ENCODE measurements at places on chromosomes 12 and 14. TPM values are rescaled to one million over a fixed set of nuclear protein-coding genes. Genes with fewer than 3 reads are reported as not detected.

The ESPL1 gene
- 0.55 TPM for total RNA-seq

The SLC4A8 gene
- 0.69 TPM for total RNA-seq

The HELB gene
- 69.0 TPM for total RNA-seq

The GSG1 gene
- total RNA-seq: not detected

The LRRIQ1 gene
- total RNA-seq: not detected

The GLIPR1L1 gene
- not detected for total RNA-seq

The PRR13 gene
- total RNA-seq: 242 TPM

The SRP54 gene
- 62.7 TPM for total RNA-seq

The PAX9 gene
- not detected for total RNA-seq

The PRR4 gene
- total RNA-seq: 0.87 TPM

The RIMKLB gene
- 27.3 TPM for total RNA-seq

The ITGB7 gene
- total RNA-seq: 397 TPM

- no peak for DNase-seq
These were observed 19.4 kb downstream of the RAP1B start for GRCh38 chr12:68630050-68630449.

- no peak for DNase-seq
These were observed 73.8 kb upstream of the ANKS1B start for GRCh38 chr12:100058482-100059029.

- DNase-seq: no peak
These were observed 2.8 kb downstream of the TNS2 start for GRCh38 chr12:53052419-53053217.

DNA sequence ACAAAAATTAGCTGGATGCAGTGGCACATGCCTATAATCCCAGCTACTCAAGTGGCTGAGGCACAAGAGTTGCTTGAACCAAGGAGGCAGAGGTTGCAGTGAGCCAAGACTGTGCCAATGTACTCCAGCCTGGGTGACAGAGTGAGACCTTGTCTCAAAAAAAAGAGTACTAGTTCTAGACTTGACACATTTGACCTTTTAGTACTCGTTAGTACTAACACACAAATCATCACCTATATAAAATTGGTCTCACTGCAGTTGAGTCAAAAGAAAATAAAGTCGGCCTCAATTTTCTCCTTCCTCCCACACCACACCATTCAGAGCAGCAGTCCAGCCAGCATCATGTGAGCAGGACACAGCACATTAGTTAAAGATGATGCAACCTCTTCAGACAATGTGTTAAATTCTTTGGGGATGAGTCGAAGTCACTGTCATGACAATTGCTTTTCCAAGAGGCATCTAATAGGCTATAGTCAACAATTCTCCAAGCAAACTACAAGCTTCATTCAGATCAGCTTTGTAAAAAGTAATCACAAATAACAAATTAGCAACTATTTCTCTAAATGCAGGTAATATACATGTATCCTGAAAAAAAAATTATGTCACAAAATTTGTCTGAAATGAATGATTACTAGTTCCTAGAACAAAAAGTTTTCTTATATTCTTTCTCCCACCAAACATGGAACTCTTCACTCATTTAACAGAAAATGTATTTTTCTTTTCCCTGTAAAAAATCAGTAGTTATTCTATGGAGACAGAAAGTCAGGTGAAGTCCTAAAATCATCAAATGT, 55.6 kb downstream of the CLIP1 start:
- DNase-seq: no peak

DNA sequence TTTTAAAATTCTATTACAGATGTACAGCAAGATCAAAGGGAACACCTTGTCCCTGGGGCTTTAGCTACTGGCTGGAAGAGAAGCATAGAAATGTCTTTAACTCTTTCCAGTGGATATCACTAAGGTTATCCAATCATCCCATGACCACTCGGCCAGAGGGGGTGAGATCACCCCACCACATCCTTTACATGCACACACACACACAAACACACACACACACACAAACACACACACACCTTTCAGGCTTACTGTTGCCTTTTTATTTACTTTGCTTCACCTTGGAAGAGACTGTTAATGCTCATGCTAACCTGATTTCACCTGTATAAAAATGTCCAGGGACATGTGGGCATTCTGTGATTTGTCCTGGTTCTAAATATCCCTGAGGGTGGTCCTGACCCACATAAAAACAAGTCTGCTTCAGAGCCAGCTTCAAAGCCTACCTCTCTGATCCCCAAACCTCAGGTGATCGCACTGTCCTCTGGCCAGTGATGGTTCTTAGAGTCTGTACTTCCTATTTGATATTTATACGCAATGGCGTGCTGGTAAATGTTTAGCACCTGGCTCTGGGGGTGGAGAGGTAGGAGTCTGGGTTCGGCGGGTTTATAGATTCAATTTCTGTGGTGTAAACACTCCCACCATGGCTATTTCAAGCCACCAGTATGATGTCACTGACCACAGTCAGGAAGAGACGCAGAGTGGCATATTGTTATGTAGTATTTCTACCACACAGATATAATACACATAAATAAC, 166.1 kb upstream of the EEA1 start:
- DNase-seq: no peak

DNA sequence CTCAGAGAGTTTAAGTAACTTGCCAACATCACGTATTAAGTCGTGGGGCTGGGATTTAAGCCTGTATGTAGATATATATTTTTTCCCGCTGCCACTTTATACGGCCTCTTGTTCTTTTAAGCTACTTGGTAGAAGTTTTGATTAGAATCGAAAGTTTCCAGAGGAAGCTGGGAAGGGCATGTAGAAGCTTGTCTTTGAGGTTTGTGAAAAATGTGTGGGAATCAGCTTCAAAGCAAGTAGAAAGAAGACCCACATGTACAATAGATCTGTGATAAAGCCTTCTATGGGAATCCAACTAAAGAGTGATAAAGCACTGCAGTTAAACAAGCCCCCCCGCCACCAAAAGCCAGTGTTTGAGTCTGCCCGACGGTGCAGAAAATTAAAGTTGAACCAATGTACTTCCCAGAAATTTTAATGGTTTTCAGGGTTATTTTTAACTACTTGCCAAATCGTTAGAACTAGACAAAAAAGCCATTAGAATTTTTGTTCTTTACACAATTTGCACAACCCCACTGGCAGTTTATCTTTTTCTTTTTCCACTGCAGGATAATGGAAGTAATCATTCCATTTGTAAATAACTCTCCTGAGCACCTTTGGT, 25.5 kb downstream of the SERPINA11 start:
- DNase-seq: no peak

- no peak for DNase-seq
These were observed 13.0 kb downstream of the ATG14 start for GRCh38 chr14:55398679-55399078.

DNA sequence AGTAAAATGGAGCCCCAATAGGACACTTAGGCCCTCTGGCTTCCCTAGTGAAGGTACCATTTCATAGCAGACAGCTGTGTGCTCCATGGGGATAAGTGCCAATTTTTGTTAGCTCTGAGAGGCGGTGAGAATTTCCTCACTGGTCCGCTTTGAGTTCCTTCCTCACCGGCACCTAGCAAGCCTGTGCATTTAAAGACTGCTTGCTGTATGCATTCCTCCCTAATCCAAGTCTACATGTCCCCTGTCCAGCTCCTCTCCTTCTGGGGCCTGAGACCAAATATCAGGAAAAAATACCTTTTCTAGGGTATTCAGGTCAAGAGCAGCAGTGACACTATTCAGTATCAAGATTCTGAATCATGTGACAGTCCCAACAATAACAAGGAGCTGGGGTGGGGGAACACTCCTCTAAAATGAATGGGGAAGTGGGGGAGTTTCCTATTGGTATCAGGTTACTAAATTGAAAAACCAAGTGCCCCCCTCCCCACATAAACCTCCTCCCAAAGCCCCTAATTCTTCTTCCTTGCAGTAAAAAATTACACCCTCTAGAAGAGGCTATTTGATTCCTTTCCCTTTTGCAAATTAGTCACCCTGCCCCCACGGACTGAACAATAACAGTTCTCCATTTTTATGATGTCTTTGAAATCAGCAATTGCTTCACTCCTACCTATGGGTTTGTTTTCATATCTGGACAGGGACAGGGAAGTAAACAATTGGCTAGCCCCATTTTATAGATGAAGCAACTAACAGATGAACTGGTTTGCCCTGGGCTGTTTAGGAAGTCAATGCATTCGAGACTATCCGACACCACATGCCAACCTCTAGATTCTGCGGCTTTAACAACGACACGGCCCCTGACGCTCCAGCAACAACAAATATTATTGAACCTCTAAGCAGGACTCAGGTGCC, 28.9 kb downstream of the BCL11B start:
- peak; percentile 76 for DNase-seq

DNA sequence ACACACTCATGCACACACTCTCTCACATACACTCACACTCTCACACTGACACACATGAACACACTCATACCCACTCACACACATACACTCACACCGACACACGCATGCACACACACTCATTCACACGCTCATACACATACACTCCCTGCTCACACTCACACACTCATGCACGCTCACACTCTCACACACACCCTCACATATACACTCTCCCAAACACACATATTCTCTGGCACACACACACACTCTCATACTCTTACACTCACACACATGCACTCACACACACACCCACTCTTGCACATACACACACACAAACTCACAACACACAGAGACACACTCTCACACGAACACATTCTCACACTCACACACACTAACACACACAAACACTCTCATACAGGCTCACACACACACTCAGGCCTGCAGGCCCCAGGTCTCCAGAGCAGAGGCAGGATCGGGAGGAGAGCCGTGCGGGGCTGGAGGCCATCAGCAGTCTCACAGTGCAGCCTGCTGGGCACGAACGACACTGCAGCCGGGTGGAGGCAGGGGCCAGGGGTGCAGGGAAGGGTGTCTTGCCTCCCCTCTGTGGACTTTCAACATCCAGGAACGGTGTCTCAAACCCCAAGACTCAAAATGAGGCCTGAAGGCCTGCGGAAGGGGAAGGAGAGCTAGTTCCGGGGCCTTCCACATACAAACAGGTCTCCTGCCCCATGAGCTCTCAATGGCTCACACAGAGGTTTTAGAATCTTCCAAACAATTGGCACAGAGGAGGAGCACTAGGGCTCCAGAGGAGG, 148.7 kb downstream of the ANO2 start:
- no peak for DNase-seq

GRCh38 chr14:69715725-69716477, 51.0 kb upstream of the SRSF5 start:
- no peak for DNase-seq

DNA sequence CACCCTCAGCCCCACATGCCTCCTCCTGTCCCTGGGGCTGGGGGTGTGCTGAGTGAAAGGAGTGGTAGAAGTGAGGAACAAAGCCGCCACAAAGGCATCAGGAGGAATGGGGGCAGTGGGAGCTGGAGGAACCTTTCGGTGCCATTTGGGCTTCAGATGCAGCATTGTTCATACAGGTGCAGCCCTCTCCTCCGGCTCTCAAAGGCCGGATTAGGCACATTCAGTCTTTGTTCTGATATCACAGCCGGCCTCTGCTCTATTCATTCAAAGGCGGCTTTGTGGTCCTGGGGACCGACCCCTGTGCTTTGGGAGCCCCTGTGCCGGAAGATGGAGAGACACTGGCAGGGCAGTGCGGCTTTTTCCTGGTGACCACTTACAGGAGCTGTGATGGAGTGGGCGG, 53.2 kb downstream of the SMOC1 start:
- DNase-seq: no peak

- no peak for DNase-seq
These were observed 14.4 kb upstream of the OR6S1 start for GRCh38 chr14:20655851-20656250.

GRCh38 chr14:102375119-102375518, 12.4 kb downstream of the TECPR2 start:
- DNase-seq: no peak

GRCh38 chr12:130970165-130970907, 16.6 kb downstream of the ADGRD1 start:
- DNase-seq: no peak

GRCh38 chr12:32987512-32987911, 90.9 kb upstream of the PKP2 start:
- DNase-seq: no peak

DNA sequence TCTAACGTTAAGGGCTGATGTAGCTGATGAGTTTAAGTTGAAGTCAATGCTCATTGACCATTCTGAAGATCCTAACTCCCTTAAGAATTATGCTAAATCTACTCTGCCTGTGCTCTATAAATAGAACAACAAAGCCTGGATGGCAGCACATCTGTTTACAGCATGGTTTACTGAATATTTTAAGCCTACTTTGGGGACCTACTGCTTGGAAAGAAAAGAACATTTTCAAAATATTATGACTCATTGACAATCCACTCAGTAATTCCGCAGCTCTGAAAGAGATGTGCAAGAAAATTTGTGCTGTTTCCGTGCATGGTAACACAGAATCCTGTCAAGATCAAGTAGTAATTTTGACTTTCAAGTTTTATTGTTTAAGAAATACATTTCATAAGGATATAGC, 35.0 kb upstream of the NAV3 start:
- DNase-seq: no peak

- DNase-seq: no peak
These were observed 90.9 kb downstream of the BMP4 start for GRCh38 chr14:53865711-53866110.

DNA sequence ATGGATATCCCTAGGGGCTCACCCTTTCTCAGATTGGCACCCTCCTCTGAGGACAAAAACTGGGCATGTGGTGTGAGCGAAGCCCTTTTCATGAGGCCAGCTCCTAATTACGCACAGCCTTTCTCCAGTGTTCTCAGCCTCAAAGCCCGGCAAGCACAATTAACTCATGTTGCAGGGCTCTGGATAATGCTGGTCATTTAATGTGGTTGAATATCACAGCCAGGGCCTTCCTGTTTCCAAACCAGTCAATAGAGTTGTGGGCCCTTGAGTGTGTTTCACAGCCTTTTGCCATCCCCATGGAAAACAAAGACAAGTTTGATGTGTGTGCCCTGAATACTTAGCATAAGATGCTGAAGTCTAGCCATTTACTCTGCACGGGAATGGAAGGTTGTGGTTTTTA, 114.2 kb upstream of the ARHGAP5 start:
- no peak for DNase-seq

DNA sequence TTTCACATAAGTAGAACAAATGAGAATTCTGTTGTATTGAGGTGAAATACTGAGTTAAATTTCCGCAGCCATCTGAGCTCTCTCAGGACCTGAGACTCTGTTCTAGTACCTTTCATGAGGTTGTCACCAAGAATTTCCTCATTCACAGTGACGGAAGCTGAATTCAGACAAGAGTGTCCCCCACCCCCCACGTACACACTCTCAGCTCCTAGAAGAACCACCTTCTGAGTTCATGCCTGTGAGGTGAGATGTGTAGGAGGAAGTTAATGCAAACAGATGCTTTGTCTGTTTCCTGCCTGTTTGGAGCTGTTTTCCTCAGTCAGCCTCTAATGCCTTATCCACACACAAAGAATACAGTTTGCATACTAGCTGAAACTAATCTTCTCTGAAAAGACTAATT, 18.2 kb downstream of the BICDL1 start:
- peak; percentile 85 for DNase-seq

DNA sequence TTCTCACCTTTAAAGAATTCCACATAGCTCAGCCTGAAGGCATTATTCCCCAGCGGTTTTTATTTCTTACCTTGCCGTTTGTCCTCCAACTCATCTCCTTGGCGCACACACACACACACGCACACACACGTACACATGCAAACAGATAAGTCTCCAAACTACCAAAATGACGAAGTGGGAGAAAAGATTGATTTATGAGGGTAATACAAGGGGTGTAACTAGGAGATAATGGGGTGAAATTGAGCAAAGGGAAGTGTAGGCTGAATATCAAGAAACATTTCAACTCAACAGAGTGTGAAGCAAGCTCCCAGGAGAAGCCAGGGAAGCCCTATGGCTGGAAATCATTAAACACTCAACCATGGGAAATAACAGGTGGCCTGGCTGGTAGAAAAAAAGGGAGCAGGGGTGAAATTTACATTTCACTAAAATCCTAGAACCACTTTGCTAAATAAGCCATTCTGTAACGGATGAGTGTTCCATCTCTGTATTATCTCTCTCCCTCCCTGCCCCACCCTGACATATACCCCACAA, 41.0 kb downstream of the GRIN2B start:
- no peak for DNase-seq

Measured in CD4-positive, alpha-beta memory T cell (primary cell).